ENCODE measurements at places on chromosomes 11 and 22.

GRCh38 chr11:69138265-69138664, 17.5 kb upstream of the SMIM38 start:
- H3K4me1 ChIP-seq, result no peaks in the 10 kb centered on the region
- no peaks in the 10 kb centered on the region for H3K27me3 ChIP-seq
- no peak for DNase-seq

DNA sequence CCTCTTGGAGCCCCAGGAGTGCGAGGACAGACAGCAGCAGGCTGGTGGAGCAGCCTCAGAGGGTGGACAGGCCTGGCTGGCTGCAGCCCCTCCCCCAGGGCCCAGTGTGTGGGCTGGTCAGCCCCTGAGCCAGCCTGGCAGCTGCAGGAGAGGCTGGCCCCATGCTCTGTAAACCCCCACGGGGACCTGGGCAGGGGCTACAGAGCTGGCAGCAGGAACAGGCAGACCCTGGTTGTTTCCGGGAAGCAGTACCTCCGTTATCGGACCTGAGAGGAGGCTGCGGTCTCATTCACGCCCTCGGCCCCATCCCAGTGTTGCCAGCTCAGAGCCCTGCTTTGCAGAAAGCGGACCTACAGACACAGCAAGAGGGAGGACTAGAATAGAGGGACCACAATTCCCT, 38.5 kb upstream of the COMT start:
- no peak overlapping the region for H3K27ac ChIP-seq
- no peak overlapping the region for H3K4me3 ChIP-seq
- no peaks in the 10 kb centered on the region for H3K4me1 ChIP-seq
- DNase-seq, result no peak
- H3K36me3 ChIP-seq, result no peaks in the 10 kb centered on the region

DNA sequence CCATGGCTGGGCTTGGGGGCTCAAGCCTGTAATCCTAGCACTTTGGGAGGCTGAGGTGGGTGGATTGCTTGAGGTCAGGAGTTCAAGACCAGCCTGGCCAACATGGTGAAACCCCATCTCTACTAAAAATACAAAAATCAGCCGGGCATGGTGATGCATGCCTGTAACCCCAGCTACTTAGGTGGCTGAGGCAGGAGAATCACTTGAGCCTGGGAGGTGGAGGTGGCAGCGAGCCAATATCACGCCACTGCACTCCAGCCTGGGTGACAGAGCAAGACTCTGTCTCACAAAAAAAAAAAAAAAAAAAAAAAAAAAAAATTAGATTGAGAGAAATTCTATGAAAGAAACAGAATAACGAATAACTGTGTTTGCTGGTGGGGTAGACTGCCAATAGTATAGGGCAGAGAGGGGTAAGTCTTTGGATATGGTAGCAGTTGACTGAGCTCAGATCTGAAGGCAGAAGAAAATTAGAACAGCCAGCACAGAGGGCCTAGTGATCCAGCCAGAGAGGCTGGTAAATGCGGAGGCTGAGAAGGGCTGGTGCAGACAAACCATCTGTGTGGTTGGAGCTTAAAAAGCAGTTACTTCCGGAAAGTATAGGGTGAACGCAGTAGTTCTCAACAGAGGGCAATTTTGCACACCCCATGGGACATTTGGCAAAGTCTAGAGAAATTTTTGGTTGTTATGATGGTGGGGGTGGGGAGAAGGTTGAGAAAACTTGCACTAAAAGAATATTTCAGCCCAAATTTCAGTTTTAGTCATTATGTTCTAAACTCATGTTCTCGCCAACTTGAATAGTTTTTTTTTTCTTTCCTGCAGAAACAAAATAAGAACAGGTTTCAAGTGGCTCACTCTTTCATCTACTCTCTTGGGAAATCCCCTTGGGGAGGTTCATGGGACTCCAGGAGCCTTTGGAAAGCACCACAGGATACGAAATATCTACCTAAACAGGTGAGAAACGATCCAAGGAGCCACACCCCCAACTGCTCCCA, 1.6 kb upstream of the HORMAD2 start:
- H3K4me1 ChIP-seq, result peaks cover 4% of the 10 kb centered on the region
- peaks cover 17% of the 10 kb centered on the region for H3K27me3 ChIP-seq
- H3K4me3 ChIP-seq, result no peak overlapping the region
- no peaks in the 10 kb centered on the region for H3K36me3 ChIP-seq

- H3K27ac ChIP-seq, result no peak overlapping the region
- no peaks in the 10 kb centered on the region for H3K36me3 ChIP-seq
- H3K4me3 ChIP-seq, result no peak overlapping the region
- H3K4me1 ChIP-seq, result no peaks in the 10 kb centered on the region
- H3K27me3 ChIP-seq, result no peaks in the 10 kb centered on the region
Measured at GRCh38 chr11:109123816-109124787, 297.9 kb upstream of the C11orf87 start.

DNA sequence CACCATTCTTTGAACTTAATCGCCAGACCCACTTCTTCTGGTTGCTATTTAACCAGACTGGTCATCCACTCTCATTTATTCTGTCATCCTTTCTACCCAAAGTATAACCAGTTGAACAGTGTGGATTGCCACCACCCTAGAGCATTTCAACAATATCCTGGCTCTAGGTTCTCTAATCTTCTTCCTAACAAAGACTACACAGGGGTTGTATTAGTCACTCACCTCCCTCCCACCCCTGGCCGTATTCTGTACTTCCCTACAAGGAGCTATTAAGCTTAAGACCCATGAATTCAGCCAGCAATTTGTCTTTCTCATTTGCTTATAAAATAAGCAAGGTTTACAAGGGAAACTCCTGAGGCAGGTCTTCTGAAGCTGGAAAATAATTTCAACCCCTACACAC, 46.9 kb upstream of the CEP126 start:
- no peaks in the 10 kb centered on the region for H3K4me1 ChIP-seq
- no peaks in the 10 kb centered on the region for H3K27me3 ChIP-seq
- no peak for DNase-seq
- no peaks in the 10 kb centered on the region for H3K36me3 ChIP-seq
- no peak overlapping the region for H3K4me3 ChIP-seq
- H3K27ac ChIP-seq, result no peak overlapping the region

DNA sequence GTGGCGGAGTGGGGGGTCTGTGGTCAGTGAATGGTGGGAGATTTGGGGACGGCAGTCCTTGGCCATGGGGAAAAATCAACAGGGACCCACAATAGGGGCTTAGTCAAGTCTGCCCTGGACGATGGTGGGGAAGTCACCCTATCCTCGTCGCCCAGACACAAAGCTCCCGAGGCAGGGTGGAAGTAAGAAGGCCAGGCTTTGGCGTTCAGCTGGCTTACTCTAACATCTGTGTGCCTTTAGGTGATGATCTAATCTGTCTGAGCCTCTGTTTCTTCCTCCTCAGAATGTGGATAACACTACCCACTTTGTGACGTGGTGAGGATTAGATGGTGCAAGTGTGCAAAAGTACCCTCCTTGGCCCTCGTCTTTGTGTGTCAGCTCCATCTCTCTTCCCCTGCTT, 192.2 kb downstream of the ST3GAL4 start:
- H3K4me1 ChIP-seq, result peaks cover 19% of the 10 kb centered on the region
- no peak for DNase-seq
- no peak overlapping the region for H3K27ac ChIP-seq
- H3K27me3 ChIP-seq, result no peaks in the 10 kb centered on the region

DNA sequence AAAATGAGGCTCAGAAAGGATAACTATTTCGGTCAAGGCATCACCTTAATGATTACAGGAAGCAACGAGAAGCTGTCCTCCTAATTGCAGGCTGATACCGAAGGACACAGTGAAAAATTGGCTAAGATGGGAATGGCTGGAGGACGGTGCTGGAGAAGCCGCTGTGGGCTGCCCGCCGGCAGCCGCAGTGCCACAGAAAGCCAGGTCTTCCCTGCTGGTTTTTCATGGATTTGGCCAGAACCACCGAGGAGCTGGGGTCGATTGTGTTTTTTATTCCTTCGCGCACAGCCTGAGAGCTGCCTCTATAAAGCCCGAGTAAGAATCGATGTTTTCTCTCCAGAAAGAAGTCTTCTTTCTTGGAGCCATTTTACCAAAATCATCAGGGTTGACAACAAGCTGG, 1484.2 kb downstream of the BRD1 start:
- no peak for DNase-seq
- no peaks in the 10 kb centered on the region for H3K36me3 ChIP-seq
- H3K4me1 ChIP-seq, result no peaks in the 10 kb centered on the region
- no peak overlapping the region for H3K27ac ChIP-seq

DNA sequence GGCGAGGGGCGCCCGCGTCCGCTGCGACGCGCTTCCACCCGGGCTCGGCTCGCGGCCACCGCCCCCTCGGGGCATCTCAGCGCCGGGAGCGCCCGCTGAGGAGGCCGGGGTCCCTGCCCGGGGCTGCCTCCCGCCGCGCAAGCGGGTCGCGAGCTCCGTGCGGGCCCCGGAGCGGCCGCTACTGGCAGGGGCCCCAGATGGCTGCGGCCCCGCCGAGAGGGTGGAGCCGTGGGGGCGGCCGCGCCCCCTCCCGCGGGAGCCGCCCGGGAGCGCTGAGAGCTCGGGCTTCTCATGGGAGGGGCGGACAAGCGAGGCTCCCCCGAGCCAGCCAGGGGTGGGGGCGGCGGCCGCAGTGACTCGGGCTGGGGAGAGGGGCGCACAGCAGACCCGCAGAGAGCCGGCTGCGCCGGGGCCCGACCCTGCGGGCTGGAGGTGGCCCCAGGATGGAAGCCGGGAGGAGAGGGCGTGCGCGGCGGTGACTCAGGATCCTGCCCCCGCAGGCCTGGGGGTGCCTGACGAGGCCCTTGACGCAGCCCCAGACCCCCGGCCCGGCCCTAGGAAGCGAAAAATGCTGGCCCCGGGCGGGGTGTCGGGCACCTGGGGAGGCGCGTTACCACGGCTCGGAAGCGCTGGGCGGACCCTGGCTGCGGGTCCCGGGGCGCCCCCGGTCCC, 603 bp upstream of the ZFTA start:
- no peaks in the 10 kb centered on the region for H3K36me3 ChIP-seq
- no peak overlapping the region for H3K27ac ChIP-seq
- peak overlapping the region; percentile 63 for H3K4me3 ChIP-seq
- no peak for DNase-seq
- peaks cover 37% of the 10 kb centered on the region for H3K4me1 ChIP-seq

GRCh38 chr11:69311767-69312385, 17.9 kb downstream of the MYEOV start:
- no peak for DNase-seq
- peaks cover 6% of the 10 kb centered on the region for H3K4me1 ChIP-seq
- H3K36me3 ChIP-seq, result no peaks in the 10 kb centered on the region
- H3K27me3 ChIP-seq, result no peaks in the 10 kb centered on the region
- H3K4me3 ChIP-seq, result no peak overlapping the region

GRCh38 chr11:96964661-96965060, 574.8 kb downstream of the JRKL start:
- H3K4me1 ChIP-seq, result no peaks in the 10 kb centered on the region
- H3K4me3 ChIP-seq, result no peak overlapping the region
- DNase-seq, result no peak
- no peaks in the 10 kb centered on the region for H3K27me3 ChIP-seq
- H3K27ac ChIP-seq, result no peak overlapping the region

- peak overlapping the region; percentile 50 for H3K27ac ChIP-seq
- no peaks in the 10 kb centered on the region for H3K27me3 ChIP-seq
- no peak for DNase-seq
- H3K4me1 ChIP-seq, result no peaks in the 10 kb centered on the region
- no peaks in the 10 kb centered on the region for H3K36me3 ChIP-seq
Measured at GRCh38 chr22:25100948-25101347, 98.7 kb upstream of the CRYBB3 start.

- DNase-seq, result no peak
- no peak overlapping the region for H3K4me3 ChIP-seq
- H3K27ac ChIP-seq, result peak overlapping the region; percentile 89
- no peaks in the 10 kb centered on the region for H3K36me3 ChIP-seq
- H3K27me3 ChIP-seq, result no peaks in the 10 kb centered on the region
Measured at GRCh38 chr11:78349114-78349513, 68.5 kb downstream of the GAB2 start.

DNA sequence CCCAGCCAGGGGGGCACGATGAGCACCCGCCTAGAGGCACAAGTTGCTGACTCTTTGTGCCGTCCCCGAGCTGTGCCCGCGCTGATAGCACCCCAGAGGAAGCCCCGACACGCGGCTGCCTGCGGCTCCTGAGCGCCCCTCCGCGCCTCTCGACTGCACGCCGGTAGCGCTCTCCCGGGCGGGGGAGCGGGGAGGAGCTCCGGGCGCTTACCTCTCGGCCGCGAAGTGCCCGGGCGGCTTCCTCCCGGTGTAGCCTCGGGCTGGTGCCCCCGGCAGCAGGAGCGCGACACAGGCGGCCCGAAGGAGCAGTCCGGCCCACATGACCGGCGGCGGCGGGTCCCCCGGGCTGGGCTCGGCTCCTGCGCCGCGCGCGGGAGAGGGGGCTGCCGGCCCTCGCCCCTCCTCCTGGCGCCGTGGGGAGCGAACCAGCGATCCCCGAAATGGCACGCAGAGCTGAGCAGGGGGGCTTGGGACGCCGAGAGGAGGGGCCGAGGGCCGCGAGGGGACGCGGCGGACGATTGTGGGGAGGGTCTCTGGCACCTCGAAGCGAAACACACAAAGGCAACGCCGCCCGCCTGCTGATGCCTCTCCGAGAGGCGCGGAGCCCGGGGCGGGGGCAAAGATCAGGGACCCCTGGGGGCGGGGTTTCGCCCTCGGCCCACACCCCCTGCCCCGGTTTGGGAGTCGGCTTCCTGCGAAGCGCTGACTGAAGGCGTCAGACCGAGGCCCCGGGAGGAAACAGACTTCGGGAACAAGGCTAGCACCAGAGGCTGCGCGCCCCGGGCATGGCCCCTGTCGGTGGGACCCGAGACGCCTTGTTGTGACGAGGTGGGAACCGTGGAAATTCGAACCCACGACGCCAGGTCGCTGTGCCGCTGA, at the start of gene VWCE:
Gene VWCE (minus strand): TSS at position 600 of the 879 bp plus-strand sequence. CDS start 279 bp downstream, at position 321.
- peaks cover 2% of the 10 kb centered on the region for H3K36me3 ChIP-seq
- H3K27ac ChIP-seq, result peak within 1 kb of the TSS; percentile 34
- no peaks in the 10 kb centered on the region for H3K27me3 ChIP-seq
- peak within 1 kb of the TSS; percentile 53 for H3K4me3 ChIP-seq
- peaks cover 44% of the 10 kb centered on the region for H3K4me1 ChIP-seq

GRCh38 chr22:32177221-32177765, 18.2 kb upstream of the C22orf42 start:
- no peak overlapping the region for H3K27ac ChIP-seq
- peaks cover 30% of the 10 kb centered on the region for H3K27me3 ChIP-seq
- DNase-seq, result no peak
- no peak overlapping the region for H3K4me3 ChIP-seq
- H3K36me3 ChIP-seq, result no peaks in the 10 kb centered on the region

DNA sequence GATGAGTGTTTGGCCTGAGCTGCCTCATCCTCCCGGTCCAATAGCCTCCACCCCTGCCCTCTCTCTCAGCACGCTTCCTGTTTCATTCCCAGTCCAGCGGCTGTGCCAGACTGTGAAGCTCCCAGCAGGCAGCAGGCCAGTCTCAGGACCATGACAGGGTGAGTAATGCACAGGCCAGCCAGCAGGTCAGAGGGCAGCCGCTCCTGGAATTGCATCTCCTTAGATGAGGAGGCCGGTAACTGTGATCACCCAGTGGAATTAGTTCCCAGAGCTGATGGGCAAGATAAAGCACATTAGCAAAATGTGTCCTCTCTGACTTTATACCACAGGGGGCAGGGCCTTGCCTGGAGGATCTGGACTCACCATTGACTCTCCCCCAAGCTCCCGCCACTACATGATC, 251.2 kb downstream of the ETS1 start:
- no peaks in the 10 kb centered on the region for H3K36me3 ChIP-seq
- no peaks in the 10 kb centered on the region for H3K4me1 ChIP-seq
- H3K27ac ChIP-seq, result no peak overlapping the region

Measured in tibial nerve (tissue), 4 donors.